ENCODE measurements at places on chromosomes 11 and 22.

DNA sequence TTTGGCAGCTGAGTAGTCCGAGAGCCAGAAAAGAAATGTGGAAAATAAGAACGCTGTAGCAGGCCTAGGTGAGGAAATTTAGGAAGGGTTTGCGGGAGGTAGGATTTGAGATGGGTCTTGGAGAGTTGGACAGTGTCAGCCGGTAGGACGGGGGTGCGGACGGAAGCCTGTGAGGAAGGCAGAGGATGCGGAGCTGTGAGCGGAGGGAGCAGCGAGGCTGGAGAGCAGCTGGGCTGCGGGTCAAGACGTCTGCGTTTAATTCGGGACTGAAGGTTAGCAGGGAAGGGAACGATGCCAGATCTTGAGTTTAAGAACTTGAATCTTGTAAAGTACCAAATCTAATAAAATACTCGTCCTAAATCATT is 669 bp upstream of the TIGD3 start:
- H3K4me1 ChIP-seq: peaks cover 27% of the 10 kb centered on the region
- H3K27ac ChIP-seq: peak overlapping the region; percentile 72
- H3K27me3 ChIP-seq: peaks cover 31% of the 10 kb centered on the region
- peak overlapping the region; percentile 42 for H3K4me3 ChIP-seq
- H3K36me3 ChIP-seq: peaks cover 41% of the 10 kb centered on the region
- no peak for DNase-seq

DNA sequence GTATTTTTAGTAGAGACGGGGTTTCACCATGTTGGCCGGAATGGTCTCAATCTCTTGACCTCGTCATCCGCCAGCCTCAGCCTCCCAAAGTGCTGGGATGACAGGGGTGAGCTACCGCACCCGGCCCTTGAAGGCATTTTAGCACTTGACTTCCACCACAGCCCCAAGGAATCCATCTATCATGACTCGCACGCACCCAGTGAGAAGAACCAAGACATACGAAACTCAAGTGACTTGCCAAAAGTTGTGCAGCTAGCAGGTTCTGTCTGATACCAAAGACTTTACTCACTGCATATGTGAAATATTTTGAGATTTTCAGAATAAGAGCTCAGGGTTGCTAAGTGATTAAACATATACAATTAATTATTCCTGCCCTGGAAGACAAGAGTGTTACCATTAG is 21.0 kb downstream of the FLI1 start:
- H3K4me3 ChIP-seq: no peak overlapping the region
- H3K36me3 ChIP-seq: no peaks in the 10 kb centered on the region
- H3K27me3 ChIP-seq: no peaks in the 10 kb centered on the region
- peaks cover 32% of the 10 kb centered on the region for H3K4me1 ChIP-seq
- no peak for DNase-seq

- no peak for DNase-seq
- H3K4me3 ChIP-seq: no peak overlapping the region
- no peak overlapping the region for H3K27ac ChIP-seq
- H3K27me3 ChIP-seq: no peaks in the 10 kb centered on the region
- no peaks in the 10 kb centered on the region for H3K36me3 ChIP-seq
Measured at GRCh38 chr11:37282367-37282766, 684.3 kb upstream of the RAG2 start.

- no peak overlapping the region for H3K27ac ChIP-seq
- no peaks in the 10 kb centered on the region for H3K4me1 ChIP-seq
- no peaks in the 10 kb centered on the region for H3K27me3 ChIP-seq
- no peak overlapping the region for H3K4me3 ChIP-seq
- H3K36me3 ChIP-seq: no peaks in the 10 kb centered on the region
- no peak for DNase-seq
Measured at GRCh38 chr22:49574205-49574880, 253.3 kb downstream of the BRD1 start.

DNA sequence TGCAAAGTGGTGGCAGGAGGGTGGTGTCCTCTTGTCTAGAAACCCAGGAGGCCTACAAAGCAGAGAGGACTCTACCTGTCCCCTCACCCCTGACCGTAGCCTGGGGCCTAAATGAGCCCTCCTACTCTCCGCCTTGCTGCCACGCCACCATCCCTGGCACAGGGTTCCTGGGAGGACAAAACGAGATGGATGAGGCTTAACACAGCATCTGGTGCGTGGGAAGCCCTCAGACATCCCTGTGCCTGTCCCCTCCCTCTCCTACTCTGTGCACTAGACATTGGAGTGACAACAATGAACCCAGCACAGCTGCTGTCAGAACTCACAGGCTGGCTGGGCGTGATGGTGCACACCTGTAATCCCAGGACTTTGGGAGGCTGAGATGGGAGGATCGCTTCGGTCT is 36.4 kb upstream of the DKK3 start:
- H3K4me3 ChIP-seq: no peak overlapping the region
- no peaks in the 10 kb centered on the region for H3K36me3 ChIP-seq
- H3K27me3 ChIP-seq: no peaks in the 10 kb centered on the region
- DNase-seq: no peak

DNA sequence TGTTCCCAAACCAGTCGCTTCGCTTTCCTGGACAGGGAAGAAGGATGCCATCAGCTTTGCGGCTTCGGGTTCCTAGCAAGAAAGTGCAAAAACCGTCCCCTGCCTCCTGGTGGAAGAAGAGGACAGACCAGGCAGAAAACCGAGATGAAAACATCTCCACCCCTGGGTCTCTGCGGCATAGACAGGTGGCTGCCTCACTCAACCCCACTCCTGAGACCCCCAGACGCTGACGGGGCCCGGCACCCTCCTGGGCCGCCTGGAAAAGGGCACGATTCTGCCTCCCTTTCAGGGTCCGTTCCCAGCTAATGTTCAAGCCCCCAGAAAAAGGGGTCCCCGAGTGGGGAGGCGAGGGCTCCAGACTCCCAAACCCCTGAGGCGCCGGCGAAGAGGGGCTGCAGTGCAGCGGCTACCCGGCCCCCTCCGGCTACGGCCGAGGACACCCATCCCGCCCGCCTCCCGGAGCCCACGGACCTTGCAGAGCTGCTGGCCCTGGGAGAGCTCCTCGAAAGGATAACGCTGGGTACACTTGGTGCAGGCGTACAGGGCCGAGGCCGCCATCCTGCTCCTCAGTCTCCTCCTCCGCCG is 569 bp downstream of the FAM76B start:
- peak overlapping the region; percentile 100 for H3K27ac ChIP-seq
- peak overlapping the region; percentile 90 for H3K4me3 ChIP-seq
- peaks cover 12% of the 10 kb centered on the region for H3K4me1 ChIP-seq
- H3K27me3 ChIP-seq: no peaks in the 10 kb centered on the region

Measured in muscle of leg (tissue), 16 donors.